Stimulated activated naive CD4-positive, alpha-beta T cell (primary cell): ENCODE measurements at places on chromosomes 3 and 15.

DNA sequence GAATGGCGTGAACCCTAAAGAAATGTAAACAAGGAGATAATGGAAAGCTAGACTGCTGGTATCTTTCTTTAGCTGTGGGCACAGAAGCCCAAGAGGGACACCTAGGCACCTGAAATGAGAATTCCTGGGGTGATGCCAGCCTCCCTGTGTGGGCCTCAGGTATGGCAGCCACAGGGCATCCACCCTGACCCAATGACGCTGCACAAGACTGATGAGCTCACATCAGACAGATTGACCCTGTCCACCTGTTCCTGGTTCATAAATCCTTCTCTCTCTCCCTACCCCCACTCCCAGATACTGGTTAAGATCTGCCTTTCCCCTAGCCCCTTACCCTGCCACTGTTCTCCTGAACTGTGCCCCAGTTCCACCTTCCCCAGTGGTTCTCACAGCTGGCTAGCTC, 1.5 kb downstream of the GLB1 start:
- DNase-seq: no peak

GRCh38 chr3:126528800-126529541, 5.0 kb downstream of the CHST13 start:
- DNase-seq: no peak

DNA sequence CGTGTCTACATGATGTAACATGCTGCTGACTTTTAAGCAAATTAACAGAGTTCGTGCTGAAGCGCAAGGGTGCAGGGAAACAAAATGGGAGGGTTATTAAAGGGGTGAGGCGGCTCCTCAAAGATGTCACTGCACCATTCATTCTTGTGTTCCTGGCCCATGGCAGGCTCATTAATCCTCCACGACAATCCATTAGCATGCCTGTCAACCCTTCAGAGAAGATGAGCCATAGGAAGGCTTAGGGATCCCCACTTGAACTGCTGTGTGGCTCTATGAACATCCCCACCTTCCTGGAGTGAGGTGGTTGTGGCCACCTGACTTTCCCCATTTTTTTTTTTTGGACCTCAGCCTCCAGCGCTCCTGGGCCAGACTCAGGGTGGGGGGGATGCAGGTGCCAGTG, 45.8 kb downstream of the IGF1R start:
- no peak for DNase-seq

- no peak for DNase-seq
Measured at GRCh38 chr15:48242015-48242414, 35.9 kb downstream of the SLC12A1 start.

DNA sequence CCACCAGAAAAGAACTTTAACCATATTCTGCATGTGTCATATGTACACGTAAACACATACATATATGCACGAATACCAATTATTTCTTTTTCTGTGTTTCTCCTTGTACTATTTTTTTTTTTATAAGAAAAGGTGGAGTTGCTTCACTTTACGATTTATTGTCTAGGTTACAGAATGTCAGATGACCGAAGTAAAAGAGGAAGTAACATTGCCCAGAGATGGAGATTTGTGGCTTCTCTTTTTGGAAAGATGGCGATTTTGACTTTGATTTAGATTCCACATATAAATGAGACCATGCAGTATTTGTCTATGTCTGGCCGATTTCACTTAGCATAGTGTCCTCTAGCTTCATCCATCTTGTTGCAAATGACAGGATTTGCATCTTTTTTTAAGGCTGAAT, 293.1 kb downstream of the SV2B start:
- DNase-seq: no peak

- DNase-seq: no peak
Measured at GRCh38 chr3:174191380-174191779, 667.8 kb upstream of the NAALADL2 start.

DNA sequence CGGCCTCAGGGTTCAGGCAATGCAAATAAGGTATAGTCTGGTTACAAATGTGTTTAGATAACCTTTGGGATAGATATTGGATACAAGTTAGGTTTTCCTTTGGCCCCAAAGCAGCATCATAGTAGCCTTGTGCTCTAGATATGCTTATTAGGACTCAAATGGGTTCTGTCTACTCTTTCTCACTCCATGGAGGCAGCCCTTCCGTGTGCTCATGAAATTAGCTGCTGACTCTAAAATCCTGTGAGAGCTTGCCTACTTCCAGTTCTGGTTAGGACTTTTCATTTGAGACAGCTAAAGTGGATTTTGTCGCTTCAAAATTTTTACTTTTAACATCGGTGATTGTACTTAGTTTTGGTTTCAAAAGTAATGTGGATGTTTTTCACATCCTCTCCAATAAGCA, 1.6 kb downstream of the CDV3 start:
- no peak for DNase-seq

- no peak for DNase-seq
Measured at GRCh38 chr15:48391950-48392349, 60.7 kb downstream of the DUT start.

DNA sequence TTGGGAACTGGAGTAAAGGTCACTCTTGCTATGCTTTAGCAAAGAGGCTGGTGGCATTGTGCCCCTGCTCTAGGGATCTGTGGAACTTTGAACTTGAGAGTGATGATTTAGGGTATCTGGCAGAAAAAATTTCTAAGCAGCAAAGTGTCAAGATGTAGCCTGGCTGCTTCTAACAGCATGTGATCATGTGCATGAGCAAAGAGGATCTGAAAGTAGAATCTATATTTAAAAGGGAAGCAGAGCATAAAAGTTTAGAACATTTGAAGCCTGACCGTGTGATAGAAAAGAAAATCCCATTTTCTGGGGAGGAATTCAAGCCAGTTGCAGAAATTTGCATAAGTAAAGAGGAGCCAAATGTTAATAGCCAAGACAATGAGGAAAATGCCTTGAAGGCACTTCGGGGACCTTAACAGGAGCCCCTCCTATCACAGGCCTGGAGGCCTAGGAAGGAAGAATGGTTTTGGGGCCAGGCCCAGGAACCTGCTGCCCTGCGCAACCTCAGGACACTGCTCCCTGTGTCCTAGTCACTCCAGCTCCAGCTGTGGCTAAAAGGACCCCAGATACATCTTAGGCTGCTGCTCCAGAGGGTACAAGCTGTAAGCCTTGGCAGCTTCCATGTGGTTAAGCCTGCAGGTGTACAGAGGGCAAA, 212.2 kb upstream of the LINGO1 start:
- DNase-seq: no peak

GRCh38 chr3:86743233-86743632, 247.7 kb downstream of the VGLL3 start:
- DNase-seq: no peak

DNA sequence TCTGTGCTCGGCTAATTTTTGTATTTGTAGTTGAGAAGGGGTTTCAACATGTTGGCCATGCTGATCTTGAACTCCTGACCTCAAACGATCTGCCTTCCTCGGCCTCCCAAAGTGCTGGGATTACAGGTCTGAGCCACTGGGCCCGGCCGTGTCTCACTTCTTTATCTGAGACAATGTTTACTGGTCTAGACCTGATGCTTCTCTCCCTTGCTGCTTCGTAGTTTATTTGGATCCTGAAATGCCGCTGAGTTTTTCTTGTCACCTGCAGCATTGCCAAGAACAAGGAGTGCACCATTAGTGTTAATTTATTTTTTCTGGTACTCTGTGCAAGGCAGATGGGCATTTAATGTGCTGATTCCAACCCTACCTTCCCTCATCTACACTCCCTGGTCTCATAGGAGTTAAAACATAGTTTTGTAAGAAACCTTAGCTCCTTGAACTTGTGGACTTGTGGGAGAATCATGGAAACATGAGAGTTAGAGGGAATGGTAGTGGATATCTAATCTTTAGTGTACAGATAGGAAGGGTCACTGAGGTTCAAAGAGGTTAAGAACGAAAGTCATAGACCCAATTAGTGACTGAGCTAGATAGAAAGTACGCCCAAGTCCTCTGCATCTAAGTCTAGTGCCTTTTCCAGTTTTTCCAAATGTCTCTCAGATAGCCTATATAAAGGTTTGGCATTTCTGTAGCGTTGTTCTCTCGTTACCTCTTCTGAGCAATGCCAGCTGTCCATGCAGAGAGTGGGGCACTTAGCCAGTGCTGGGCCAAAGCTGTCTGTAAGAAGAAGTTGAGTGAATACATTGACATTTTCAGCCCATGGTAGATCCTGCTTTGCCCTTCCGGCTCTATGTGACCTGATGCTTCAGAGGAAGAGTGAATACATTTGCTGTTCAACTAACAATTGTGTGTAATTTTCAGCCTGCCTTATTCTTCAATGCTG, 244.1 kb downstream of the LPP start:
- DNase-seq: no peak

GRCh38 chr3:10288575-10288960, 4.2 kb downstream of the GHRL start:
- no peak for DNase-seq

DNA sequence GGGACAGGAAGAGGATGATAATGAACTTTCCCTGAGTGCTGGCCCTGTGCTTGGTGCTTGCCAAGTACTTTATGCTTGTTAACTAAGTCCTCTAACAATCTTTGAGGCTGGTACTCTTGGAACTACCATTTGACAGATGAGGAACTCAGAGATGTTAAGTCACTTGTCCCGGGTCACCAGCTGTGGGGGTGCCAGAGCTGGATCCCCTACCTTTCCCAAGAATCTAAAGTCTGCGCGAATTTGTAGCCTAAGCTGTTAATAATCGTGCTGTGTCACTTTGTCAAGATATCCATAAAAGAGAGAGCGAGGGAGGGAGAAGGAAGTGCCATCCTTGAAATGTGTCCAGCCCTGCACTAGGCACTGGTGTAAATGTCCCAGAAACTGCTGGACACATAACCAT, 19.0 kb upstream of the ACOX2 start:
- no peak for DNase-seq

DNA sequence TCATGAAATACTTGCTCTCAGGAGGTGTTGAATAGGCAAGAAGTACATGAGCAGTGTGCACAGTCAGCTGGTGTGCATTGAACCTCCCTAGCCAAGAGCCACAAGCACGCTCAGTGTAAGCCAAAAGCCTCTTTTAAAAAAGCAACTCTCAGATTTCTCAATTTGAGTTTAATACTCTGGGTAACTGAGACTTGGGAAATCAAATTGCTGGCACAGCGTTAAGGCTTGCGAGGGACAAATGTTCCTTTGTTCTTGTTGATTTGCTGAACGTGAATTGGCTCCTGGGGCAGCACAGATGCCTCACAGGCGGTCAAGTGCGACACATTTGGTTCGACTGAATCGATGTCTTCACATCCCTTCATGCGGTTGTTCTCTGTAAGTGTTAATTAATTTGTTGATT, at the start of gene FAM240A:
Gene FAM240A, plus strand, starts transcription at position 202 of the 400 bp plus-strand sequence. Its CDS starts 159 bp downstream, at position 361.
- DNase-seq: no peak

DNA sequence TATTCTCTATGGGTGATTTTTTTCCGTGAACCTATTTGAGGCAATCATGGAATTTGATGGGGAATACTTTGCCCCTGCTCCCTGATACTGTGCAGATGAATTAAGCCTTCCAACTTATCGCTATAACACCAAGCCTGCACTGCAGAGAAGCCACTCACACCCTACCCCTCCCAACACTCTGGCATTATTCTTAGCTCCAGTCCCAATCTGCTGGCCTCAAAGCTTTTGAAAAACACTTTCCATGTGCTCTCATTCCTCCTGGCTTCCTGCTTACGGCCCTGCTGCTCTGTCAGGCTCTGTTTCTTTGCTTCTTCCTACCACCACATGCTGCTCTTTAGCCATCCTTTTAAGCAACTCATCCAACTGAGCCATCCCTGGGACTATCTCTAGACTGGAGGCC, 327.8 kb upstream of the SLCO3A1 start:
- no peak for DNase-seq
